Right atrium auricular region (tissue), 2 donors: ENCODE measurements at places on chromosomes 12 and 14. TPM values are rescaled to one million over a fixed set of nuclear protein-coding genes. Genes with fewer than 3 reads are reported as not detected.

The CATSPERB gene
- 0.19 TPM for total RNA-seq

The LPAR5 gene
- 3.7 TPM for total RNA-seq

The VDR gene
- total RNA-seq: 0.59 TPM

The TNS2 gene
- 76.2 TPM for total RNA-seq

The BCL11B gene
- total RNA-seq: 0.19 TPM

The RIPK3 gene
- total RNA-seq: 3.8 TPM

The TMEM132C gene
- total RNA-seq: 5.3 TPM

GRCh38 chr12:49966511-49967041 lies 4.9 kb downstream of the AQP5 start:
- no peaks in the 10 kb centered on the region for H3K27me3 ChIP-seq
- no peaks in the 10 kb centered on the region for H3K4me1 ChIP-seq
- H3K4me3 ChIP-seq: no peak overlapping the region
- no peaks in the 10 kb centered on the region for H3K36me3 ChIP-seq

GRCh38 chr14:68894802-68895703 lies 84.0 kb downstream of the ACTN1 start:
- H3K27ac ChIP-seq: peak overlapping the region; percentile 45
- H3K36me3 ChIP-seq: peaks cover 84% of the 10 kb centered on the region
- H3K4me1 ChIP-seq: peaks cover 27% of the 10 kb centered on the region

DNA sequence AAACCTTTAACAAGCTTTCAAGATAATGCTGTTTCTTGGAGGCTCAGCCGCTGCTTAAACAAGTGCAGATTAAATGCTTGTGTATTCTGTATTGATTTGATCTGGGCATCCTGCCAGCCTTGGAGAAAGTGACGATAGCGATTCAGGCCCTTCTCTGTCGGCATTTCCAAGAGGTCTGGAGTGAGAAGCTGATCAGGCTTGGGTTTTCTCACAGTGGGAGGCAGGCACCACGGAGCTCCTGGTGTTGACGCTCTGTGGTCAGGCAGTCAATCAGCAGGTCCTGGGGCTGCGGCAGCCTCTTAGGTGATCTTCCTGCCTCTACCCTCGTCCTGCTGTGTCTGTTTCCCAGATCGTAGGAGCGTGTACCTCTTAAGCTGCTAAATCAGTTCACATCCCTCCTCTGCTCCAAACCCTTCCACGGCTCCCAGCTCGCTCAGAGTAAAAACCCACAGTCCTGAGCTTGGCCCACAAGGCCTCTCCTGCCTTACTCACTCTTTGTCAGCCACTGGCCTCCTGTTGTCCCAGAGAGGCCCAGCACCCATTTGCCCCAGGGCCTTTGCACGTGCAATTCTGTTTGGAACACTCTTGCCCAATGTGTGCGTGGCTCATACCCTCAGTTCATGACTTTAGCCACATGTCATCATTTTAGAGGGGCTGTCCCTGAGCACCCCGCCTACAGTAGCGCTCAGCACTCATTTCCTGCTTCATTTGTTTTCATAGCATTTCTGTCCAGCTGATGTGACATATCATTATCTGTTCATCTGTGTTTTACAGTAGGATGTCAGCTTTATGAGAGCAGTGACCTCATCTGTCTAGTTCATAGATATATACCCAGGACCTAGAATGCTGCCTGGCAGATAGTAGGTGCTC lies 155.4 kb downstream of the AACS start:
- DNase-seq: no peak
- no peak overlapping the region for H3K4me3 ChIP-seq
- H3K4me1 ChIP-seq: no peaks in the 10 kb centered on the region

DNA sequence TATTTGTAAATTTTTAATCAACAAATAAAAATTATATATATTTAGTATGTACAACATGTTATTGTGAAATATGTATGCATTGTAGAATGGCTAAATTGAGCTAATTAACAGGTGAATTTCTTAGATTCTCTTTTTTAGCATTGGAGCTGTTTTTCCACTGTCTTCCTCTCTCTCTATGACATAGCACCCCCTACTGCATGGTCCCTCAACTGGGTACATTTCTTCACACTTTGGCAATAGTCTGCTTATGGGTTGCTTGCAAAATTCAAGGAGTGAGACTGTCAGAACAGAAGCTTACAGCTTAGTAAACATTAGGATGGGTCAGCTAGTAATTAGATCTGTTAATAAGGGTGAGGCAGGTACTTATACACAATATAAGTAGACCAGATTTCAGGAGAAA lies 658.5 kb upstream of the MGAT4C start:
- H3K4me3 ChIP-seq: no peak overlapping the region
- no peak overlapping the region for H3K27ac ChIP-seq
- no peaks in the 10 kb centered on the region for H3K4me1 ChIP-seq
- H3K27me3 ChIP-seq: no peaks in the 10 kb centered on the region

DNA sequence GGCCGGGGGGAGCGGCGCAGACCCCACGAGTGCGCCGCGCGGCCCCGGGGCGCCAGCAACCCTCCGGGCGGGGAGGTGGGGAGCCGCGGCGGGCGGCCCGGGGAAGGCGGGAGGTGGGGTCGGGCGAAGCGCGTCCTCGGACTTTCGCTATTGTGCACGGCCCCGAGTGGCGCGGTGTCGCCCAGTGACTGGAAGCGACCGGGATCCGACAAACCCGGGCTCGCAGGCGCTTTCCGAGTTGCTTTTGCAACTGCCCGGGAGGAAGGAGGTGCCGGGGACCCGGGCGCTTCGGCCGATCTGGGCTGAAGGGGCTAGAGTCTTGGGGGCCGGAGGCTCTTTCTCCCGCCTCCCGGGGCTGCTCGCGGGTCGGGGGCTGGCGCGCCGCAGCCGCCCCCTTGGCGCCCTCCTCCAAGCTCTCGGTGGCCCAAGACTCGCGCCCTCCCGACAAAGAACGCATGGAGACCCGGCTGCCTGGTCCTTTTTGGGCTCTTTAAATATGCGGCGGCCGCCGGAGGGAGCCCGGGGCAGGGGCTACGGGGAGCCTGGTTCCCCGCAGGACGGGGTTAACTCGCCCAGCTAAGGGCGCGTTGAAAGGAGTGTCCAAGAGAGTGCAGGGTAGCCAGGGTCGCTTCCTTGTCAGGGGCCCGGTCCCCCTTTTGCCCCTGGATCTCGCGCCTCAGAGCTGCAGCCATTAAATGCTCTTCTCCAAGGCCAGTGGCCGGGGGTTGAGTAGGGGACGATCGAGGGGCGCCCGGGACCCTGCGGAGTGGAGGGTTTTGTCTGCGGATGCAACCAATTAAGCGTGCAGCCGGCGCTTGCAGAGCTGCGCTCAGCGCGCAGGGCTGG lies 1.4 kb downstream of the HMGA2 start:
- no peak overlapping the region for H3K27ac ChIP-seq
- H3K4me1 ChIP-seq: peaks cover 35% of the 10 kb centered on the region
- DNase-seq: no peak
- H3K36me3 ChIP-seq: no peaks in the 10 kb centered on the region
- peaks cover 18% of the 10 kb centered on the region for H3K27me3 ChIP-seq
- peak overlapping the region; percentile 56 for H3K4me3 ChIP-seq

DNA sequence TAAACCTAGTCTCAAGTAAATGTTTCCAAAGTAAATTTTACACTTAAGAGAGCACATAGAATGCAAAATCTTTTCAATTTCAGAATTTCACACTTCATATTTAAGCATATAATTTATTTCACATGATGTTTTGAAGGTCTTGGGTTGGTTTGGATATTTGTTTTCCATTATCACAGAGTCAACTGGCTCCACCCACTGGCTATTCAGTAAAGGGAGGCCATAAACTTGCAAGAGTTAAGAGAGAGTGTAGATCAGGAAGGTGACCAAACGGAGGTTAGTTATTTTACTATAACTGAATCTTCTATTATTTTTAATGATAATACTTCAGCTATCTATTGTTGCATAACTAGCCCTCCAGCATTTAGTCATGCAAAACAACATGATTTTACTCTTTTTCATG lies 6.2 kb upstream of the CPNE8 start:
- H3K36me3 ChIP-seq: no peaks in the 10 kb centered on the region
- no peak overlapping the region for H3K4me3 ChIP-seq
- no peak overlapping the region for H3K27ac ChIP-seq
- no peak for DNase-seq
- no peaks in the 10 kb centered on the region for H3K4me1 ChIP-seq
- H3K27me3 ChIP-seq: no peaks in the 10 kb centered on the region

DNA sequence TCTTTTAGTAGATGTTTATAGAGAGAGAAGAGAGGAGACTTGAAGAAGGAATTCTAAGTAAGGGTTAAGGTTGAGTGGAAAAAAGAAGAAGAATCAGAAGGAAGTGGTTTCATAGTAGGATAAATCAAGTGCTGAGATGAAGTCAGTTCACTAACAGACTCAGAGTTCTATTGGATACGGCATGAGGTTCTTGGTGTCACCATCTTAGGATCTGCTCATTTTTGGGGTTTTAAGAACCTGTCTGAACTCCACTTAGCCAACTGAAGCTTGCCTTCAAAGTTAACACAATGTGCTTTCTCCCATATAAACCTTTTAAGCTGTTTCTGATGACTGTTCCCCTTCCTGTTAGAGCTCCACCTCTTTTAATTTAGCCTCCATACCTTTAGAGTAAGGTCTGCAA lies 152.6 kb downstream of the PRKCH start:
- DNase-seq: no peak
- no peak overlapping the region for H3K4me3 ChIP-seq
- no peaks in the 10 kb centered on the region for H3K36me3 ChIP-seq
- no peaks in the 10 kb centered on the region for H3K27me3 ChIP-seq

GRCh38 chr12:63915105-63915800 lies 70.8 kb downstream of the SRGAP1 start:
- no peaks in the 10 kb centered on the region for H3K4me1 ChIP-seq
- no peak overlapping the region for H3K4me3 ChIP-seq
- no peak overlapping the region for H3K27ac ChIP-seq
